ENCODE measurements at places on chromosomes 2 and 18.

GRCh38 chr2:82257796-82258555 lies 1953.4 kb upstream of the LRRTM1 start:
- no peak for DNase-seq

- DNase-seq = no peak
Measured at GRCh38 chr2:113167115-113167932, 6.4 kb upstream of the PSD4 start.

DNA sequence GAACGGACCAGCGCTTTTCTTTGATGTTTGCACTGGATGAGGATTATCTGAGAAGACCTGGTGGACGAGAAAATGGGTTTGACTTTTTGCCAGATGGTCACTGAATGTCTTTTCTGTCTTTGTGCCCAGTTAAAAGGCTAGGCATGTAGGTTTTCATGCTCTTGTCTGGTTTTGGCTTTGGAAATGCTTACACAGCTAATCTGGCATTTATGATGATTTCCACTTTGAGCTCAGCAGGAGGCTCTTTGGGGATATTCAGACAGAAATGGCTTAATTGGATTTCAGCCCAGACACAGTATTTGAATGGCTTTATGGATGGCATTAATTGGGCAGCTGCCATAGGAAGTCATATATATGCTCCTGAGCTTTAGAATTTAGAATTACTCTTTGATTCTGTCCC lies 59.6 kb downstream of the NCK2 start:
- DNase-seq = no peak

DNA sequence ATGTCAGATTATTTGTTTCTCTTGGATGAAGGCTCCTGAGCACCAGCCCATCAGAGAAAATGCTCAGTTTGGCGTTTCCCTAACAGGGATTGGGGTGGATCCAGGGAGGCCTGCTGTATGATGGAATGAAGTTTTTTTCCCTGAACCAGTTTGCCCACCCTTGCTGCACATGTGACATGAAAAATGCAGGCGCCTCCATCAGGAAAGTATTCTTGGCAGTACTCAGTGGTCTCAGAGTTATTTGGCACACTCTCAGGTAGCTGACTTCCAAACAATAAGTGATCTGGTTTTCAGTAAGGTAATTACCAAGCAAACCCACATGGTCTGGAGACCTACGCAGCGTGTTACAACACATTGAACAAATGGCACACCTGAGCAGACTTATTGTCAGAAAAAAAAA lies 254.9 kb downstream of the PAX3 start:
- no peak for DNase-seq

DNA sequence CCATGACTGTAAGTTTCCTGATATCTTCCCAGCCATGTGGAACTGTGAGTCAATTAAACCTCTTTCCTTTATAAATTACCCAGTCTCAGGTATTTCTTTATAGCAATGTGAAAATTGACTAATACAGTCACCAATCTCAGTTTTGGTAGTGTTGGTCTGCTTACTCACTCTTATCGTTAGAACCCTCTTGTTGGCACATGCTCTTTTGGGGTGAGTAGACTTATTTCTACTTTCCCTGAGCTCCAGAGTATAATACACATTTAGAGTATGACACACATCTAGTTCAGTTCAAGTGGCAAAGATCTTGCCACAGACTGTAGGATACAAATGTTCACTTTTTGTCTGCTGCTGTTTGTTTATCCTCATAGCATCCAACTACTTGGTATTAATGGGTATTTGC lies 347.5 kb upstream of the CELF4 start:
- DNase-seq = no peak

GRCh38 chr2:119137502-119137901 lies 21.0 kb downstream of the C1QL2 start:
- DNase-seq = no peak

DNA sequence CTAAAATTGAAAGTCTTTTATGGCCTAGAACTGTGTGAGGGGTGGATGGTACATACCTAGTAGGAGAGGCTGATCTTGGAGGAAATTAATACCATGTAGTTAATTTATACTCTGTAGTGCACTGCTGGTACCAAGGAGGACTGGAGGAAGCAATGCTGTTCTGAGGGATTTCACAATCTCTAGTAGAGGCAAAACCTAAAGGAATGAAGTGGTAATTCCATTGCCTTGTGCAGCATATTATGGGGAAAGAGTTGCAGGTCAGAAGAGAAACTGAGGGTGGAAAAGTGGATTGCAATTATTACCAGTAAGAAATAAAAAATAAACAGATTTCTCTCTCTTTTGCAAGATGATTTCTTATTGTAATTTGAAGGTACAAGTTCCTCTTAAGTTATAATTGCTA lies 2.2 kb downstream of the ABI2 start:
- DNase-seq = no peak

GRCh38 chr2:181786371-181787228 lies 104.9 kb upstream of the ITPRID2 start:
- DNase-seq = no peak

All from neuronal stem cell (in vitro differentiated cells).